ENCODE measurements at places on chromosomes 2 and 18. TPM values are rescaled to one million over a fixed set of nuclear protein-coding genes. Genes with fewer than 3 reads are reported as not detected.

The CFAP221 gene
- total RNA-seq, result not detected

- DNase-seq, result no peak
Observed at GRCh38 chr2:189557373-189557772, 23.2 kb downstream of the SLC40A1 start.

GRCh38 chr2:122114421-122114820, 359.0 kb downstream of the TSN start:
- no peak for DNase-seq

DNA sequence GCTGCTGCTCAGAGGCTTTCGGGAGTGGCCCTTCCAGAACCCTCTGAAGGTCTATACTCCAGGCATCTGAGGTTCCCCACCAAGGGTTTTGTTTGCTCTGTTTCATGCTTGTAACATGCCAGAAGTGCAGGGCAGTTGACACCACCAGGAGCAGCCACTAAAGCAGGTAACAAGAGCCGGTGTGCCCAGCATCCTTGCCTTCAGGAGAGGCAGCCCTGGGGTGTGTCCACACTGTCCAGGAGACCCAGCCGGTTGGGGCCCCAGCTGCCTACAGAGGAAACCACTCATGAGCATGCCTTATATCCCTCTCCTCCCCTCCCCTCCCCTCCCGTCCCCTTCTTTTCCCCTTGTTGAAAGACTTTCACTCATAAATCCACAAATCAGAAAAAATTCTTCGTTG, 93.1 kb downstream of the CD8B2 start:
- DNase-seq, result no peak

DNA sequence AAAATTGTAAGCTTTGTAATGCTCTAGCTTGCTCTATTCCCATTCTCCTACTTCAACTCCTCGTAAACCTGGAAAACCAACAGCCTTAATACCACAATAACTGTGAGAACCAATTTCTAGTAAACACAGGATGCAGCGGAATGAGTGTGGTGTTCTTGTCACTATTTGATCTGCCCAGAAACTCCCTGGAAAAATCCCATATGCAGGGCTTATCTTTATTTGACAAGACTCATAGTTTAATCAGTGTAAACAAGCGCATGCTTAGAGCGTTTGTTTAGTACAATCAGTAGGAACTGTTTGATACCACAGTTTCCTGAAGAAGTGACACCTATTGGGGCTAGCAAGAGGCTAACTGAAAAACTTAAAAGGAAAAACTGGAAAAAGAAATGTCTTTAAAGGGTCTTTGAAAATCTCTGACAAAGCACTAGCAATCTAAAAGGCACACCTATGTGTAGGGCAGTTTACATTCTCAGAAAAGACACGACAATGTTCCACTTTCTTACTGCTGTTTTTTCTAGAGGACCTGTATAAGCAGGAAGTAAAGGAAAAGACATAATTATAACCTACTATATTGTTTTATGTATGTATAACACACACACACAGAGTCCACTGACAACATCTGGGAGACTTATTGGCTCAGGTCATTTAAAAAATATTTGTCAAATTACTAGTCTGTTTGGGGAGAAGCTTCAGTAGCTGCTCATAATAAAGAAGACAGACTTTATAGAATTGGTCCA, 241.4 kb upstream of the KLHL14 start:
- no peak for DNase-seq

Data from breast epithelium (tissue), 4 donors.